Foreskin keratinocyte (primary cell): ENCODE measurements at places on chromosomes 5 and 9. TPM values are rescaled to one million over a fixed set of nuclear protein-coding genes. Genes with fewer than 3 reads are reported as not detected.
A peak's percentile ranks its signal among the peaks of the same experiment; 100 is the strongest.

DNA sequence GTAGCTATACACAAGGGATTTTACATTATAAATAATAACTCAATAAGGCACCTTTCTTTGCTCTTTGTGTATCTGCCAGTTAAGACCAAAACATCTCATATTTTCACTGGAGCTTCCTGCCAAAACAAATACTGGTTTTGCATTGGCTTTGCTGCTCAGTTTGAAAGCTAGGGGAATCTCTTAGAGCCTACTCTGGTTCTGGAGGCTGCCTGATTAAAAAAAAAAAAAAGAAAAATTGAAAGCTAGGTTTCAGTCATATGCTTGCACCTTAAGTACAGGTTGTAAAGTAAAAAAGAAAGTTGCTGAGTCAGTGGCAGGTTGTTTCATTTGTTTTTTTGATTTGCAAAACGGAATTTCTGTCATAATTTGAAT lies 2.3 kb downstream of the DENND4C start:
- peak; percentile 14 for DNase-seq

- no peak for DNase-seq
Observed at GRCh38 chr5:141403387-141403786, 809 bp downstream of the PCDHGA9 start.

DNA sequence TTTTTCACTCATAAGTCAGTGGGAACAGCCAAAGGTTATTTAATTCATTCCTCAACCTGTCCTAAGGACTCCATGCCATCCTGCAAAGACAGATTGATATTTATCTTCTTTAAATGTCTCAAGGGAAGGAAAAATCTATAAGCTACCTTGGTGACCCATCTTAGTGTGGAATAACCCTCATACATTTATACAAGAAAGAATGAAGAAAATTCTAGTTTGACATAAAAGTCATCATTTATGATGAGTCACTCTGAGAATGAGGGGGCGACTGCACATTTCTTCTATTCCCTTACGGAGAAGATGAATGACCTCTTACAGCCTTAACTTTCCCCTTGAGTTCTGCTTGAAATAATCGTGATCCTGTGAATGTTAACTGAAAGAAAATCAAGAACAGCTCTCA lies 26.8 kb upstream of the NUDT12 start:
- no peak for DNase-seq

- no peak for DNase-seq
Observed at GRCh38 chr5:15014809-15015208, 143.2 kb upstream of the ANKH start.

DNA sequence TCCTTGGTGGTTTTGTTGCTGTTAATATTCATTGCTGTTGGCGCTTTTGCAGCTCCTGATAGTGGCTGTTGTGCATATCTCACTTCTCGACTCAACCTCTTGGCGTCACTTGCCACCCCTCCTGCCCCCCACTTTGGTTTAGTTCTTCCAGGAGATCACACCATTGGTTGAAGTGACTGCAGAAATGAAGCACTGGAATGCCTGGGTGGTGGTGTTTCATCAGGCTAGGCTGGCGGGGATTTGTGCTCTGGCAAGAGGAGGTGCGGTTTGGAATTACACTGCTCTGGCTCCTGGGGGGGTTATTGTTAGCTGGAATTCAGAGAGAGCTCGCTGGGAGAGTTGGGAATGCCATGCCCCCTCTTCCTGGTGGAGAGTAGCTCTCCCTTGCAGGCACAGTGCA lies 11.5 kb downstream of the PRRC2B start:
- no peak for DNase-seq

- no peak for DNase-seq
Observed at GRCh38 chr5:173320259-173320658, 8.0 kb downstream of the STC2 start.

- peak; percentile 16 for DNase-seq
Observed at GRCh38 chr9:89606624-89607311, 2.0 kb downstream of the GADD45G start.

DNA sequence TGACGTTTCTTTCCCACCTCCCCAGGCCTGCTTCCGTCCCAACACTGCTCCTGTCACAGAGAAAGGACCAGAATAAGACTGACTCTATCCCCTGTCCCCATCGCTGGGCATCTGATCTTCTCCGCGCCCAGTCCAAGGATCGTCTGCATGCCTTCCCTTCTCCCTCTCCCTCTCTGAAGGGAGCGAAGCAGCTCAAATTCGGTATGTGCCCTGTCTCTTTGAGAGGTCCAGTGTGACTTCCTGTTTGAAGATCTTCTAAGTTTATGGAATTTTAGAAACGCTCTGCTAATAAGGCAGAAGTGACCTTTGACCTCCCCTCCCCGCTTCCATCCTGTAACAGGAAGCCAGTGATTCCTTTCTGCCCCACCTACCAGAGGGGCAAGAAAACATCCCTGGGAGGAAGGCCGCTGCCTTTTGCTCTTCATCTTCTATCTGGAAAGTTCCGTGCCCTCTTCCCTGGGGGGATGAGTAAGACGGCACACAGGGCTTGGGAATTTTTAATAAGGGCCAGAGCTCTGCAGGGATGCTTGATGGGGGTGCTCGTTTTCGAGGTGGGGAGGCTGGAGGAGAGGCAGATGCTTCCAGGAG lies 40.7 kb upstream of the RNU6ATAC start:
- DNase-seq, result no peak

DNA sequence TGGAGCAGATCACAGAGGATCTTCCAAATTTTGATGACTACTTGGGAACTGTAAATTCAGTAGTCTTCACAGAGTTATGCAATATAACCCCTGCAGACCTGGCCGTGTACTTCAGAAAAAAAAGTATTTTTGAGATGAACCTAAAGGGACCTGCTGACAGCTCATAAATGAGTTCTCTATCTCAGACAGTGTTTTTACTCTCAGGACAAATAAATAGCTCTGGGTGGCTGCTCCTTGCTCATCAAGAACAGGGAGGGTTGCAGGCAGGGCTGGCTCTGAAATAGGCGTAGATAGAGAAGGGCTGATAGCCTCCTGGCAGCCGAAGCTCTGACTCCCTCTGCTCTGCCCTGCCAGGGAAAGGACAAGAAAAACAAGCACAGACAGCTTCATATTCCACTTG lies 64.8 kb downstream of the PLAC8L1 start:
- no peak for DNase-seq

- DNase-seq, result no peak
Observed at GRCh38 chr9:79570448-79571308, 1.1 kb upstream of the TLE4 start.

DNA sequence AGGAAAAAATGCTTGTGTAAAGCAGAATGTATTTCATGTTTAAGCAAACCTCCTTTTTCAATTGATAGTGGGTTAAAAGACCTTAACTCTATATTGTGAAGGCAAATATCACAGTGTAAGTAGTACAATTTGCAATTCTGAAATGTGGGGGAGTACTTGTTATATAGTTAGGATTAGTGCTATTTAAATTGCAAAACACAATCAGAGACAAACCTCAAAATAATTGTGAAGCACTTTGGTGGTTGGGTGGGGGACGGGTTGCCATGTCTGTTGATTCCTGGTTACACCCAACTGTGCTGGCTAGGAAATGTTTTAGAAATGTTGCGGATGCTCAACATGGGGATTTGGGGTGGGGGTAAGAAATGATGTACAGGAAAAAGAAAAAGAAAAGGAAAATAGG lies 37.4 kb downstream of the EGFLAM start:
- no peak for DNase-seq

DNA sequence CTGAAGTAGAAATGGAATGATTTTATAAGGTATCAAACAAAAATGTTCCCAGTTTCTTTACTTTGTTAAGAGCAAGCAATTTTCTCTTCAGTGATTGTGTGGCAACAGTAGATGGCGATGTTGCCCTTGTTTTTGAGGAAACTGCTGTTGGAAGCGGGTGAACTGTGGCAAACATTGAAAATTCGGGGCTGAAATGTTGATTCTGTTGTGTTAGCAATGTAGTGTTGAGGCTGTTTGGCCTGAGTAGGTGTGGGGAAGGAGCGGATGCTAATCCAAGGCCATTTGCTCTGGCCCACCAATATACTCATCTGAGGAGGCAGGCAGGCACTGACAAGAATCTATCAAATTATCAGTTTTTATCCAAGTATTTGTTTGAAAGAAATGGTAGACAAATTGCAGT lies 129.8 kb downstream of the SLC12A2 start:
- DNase-seq, result peak; percentile 39

- DNase-seq, result peak; percentile 25
Observed at GRCh38 chr5:137273511-137273910, 225.6 kb downstream of the SPOCK1 start.

- DNase-seq, result no peak
Observed at GRCh38 chr5:77628840-77629508, 9.5 kb downstream of the OTP start.

SLC35D2 gene
- 17.0 and 24.0 TPM in 2 replicates for polyA plus RNA-seq

POU5F2 gene
- not detected in 2 replicates for polyA plus RNA-seq
